IMR-90 (cell line): ENCODE measurements at places on chromosomes 13 and 19. TPM values are rescaled to one million over a fixed set of nuclear protein-coding genes. Genes with fewer than 3 reads are reported as not detected.

DNA sequence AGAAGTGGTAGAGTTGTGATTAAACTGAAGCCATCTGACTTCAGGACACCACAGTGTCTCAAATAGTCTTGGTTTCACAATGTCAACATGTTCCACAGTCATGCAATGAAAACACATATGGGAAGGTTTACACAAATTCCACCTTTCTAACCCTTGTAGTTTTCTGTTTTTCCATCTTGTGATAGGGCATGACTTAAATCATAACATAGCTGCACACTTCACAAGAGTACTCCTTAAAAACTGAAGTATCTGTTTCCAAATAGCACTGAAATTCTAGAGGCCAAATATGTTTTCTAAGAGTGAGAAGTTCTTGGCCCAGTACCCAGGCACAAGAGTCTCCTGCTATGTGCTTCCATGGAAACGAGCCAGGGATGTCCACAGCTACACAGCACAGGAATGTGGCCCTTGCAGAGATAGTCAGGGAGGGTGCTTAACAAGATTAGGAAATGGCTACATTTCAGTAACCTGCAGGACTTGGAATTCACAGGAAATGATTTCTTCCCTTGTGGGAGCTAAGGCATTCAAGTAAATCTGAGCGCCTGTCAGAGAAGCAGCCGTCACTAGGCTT is 269.1 kb downstream of the NDFIP2 start:
- DNase-seq = peak; percentile 97

- no peak for DNase-seq
Observed at GRCh38 chr13:98333486-98333885, 156.4 kb upstream of the RNF113B start.

DNA sequence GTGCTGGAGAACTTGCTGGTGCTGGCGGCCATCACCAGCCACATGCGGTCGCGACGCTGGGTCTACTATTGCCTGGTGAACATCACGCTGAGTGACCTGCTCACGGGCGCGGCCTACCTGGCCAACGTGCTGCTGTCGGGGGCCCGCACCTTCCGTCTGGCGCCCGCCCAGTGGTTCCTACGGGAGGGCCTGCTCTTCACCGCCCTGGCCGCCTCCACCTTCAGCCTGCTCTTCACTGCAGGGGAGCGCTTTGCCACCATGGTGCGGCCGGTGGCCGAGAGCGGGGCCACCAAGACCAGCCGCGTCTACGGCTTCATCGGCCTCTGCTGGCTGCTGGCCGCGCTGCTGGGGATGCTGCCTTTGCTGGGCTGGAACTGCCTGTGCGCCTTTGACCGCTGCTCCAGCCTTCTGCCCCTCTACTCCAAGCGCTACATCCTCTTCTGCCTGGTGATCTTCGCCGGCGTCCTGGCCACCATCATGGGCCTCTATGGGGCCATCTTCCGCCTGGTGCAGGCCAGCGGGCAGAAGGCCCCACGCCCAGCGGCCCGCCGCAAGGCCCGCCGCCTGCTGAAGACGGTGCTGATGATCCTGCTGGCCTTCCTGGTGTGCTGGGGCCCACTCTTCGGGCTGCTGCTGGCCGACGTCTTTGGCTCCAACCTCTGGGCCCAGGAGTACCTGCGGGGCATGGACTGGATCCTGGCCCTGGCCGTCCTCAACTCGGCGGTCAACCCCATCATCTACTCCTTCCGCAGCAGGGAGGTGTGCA is 587 bp downstream of the S1PR4 start:
- no peak for DNase-seq

DNA sequence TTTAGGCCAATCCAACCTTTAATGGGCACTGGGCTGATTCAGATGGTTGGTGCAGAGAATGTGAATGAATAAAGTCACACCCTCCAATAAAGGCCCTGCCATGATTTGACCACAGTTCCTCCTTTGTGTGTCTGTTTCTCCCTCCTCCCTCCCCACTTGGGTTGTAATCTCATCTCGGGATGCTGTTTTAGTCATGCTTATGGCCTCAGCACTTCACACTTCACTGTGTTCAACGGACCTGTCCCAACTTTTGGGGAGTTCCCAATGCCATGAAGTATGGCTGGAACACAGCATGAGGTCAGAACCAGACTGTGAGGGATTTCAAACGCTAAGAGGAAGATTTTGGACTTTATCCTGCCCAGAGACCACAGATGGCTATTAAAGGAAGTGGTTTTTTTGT is 5.6 kb upstream of the RAB8A start:
- DNase-seq = peak; percentile 53

GRCh38 chr13:29160862-29161261 is 340.7 kb downstream of the MTUS2 start:
- DNase-seq = no peak

GRCh38 chr13:29749401-29750182 is 100.8 kb downstream of the UBL3 start:
- DNase-seq = peak; percentile 84

DNA sequence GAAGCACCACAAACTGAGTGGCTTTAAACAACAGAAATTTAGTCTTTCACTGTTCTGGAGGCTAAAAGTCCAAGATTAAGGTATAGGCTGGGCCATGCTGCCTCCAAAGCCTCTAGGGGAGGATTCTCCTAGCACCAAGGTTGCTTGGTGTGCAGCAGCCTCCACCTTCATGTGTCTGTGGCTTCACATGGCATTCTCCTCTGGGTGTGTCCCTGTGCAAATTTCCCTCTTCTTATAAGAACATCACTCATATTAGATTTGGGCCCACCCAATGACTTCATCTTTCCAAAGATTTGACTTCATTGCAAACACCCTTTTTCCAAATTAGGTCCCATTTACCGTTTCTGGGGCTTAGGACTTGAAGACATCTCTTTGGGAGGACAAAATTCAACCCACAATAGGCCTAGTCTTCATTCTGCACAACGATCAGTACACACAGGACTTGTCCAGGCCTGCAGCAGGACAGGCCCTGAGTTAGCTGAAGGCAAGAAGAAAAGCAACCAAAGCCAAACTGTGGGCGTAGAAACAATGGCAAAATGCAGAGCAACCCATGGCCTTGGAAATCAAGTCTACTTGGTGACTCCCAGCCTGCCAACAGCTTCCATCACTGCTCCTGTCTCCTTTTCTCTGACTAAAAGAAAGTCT is 521.2 kb upstream of the NBEA start:
- DNase-seq = no peak

- no peak for DNase-seq
Observed at GRCh38 chr13:101746513-101746912, 294.0 kb downstream of the ITGBL1 start.

DNA sequence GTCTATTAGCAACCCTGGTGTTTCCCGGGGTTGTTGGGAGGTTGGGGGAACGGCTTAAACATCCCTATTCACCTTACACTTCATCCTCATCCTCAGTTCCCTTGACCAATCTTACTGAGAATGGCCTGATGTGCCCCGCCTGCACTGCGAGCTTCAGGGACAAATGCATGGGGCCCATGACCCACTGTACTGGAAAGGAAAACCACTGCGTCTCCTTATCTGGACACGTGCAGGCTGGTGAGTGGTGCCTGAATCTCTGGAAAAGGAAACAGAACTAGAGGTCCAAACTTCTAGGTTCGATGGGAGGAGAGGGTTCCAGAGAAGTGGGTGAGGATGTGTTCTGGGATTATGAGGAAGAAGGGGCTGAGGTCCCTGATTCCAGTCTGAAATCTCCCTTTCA is 5.9 kb downstream of the PINLYP start:
- no peak for DNase-seq

GRCh38 chr19:20444202-20444885 is 121.2 kb downstream of the ZNF737 start:
- DNase-seq = no peak

DNA sequence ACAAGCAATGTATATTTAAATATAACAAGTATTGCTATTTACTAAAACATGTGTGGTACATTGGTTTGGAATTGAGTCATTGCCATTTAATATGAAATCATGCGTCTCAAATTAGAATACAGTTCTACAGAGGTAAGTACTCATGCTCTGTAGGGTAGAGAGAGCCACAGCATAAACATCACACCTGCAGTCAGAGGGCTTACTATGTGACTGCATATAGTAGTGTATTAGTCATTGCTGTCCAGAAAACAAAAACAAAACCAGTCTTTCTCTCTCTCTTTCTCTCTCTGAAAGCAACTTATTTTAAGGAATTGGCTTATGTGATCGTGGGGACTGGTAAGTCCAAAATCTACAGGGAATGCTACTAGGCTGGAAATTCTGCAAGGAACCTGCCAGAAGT is 370.3 kb downstream of the GPC5 start:
- no peak for DNase-seq

DNA sequence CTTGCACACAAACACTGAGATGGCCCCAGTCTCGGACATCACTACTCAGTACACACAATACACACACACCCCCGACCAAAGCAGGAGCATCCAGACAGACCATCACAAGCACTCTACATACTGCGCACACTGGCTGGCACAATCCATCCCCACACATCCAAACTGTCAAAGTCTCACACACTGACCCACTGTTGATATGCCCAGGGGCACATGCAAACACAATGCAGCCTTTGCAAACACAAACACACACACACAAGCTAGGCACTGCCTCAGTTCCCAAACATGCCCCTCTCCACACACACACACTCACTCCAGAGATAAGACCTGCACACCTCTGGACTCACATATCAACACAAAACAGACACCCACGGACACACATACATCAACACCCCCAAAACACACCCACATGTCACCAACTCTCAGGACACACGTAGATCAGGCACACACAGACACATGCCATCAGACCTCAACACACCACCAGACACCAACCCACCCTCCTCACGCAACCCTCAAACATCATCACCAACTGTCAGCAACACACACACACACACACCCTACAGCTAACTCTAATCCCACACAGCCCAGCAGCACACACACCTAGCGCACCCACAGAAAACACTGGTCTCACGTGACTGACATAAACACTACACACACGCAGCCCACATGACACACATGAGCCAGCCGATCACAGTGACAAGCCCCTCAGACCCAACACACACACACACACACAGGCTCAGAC is 1.9 kb downstream of the BBC3 start:
- DNase-seq = peak; percentile 61

DNA sequence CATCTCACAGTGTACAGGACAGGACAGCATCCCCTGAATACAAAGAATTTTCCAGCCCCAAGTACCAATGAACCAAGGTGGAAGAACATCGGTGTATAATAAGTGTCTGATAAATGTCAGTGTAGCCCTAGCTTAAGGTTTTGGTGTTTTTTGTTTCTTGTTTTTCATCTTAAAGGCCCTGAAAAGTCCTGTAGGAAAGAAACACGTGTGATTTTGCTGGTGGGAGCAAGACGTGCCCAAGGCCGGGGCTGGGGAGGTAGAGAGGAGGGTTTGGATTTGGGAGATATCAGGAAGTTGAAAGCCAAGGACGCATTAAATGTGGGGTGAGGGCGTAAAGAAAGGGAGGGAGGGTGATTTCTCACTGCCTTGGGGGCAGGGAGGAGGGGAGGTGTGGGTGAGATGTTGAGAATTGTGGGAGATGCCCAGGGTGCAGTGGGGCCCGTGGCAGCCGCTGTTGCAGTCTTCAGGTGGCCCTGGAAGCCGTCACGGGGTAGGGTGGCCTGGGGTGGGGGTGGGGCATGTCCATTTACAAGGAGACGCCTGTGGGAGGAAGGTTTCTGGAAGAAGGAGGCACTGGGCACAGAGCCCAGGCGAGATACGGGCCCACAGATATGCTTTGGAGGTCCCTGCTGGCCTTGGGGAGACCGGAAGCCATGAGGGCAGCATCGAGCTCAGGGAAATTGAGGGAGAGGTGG is 6.7 kb downstream of the CAMSAP3 start:
- DNase-seq = no peak

DNA sequence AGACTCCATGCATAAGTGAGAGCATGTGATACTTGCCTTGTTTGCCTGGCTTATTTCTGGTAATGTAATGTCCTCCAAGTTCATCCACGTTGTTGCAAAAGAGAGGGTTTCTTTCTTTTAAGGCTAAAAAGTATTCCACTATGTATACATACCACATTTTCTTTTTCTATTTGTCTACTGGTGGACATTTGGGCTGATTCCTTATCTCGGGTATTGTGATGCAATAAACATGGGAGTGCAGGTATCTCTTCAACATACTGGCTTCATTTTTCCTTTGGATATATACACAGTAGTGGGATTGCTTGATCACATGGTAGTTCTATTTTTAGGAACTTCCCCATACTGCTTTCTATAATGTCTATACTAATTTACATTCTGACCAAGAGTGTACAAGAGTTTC is 49.6 kb upstream of the EBPL start:
- DNase-seq = no peak

GRCh38 chr19:7000333-7000732 is 20.9 kb downstream of the MBD3L2B start:
- DNase-seq = no peak

GRCh38 chr13:45224176-45224575 is 23.3 kb upstream of the KCTD4 start:
- DNase-seq = peak; percentile 55

DNA sequence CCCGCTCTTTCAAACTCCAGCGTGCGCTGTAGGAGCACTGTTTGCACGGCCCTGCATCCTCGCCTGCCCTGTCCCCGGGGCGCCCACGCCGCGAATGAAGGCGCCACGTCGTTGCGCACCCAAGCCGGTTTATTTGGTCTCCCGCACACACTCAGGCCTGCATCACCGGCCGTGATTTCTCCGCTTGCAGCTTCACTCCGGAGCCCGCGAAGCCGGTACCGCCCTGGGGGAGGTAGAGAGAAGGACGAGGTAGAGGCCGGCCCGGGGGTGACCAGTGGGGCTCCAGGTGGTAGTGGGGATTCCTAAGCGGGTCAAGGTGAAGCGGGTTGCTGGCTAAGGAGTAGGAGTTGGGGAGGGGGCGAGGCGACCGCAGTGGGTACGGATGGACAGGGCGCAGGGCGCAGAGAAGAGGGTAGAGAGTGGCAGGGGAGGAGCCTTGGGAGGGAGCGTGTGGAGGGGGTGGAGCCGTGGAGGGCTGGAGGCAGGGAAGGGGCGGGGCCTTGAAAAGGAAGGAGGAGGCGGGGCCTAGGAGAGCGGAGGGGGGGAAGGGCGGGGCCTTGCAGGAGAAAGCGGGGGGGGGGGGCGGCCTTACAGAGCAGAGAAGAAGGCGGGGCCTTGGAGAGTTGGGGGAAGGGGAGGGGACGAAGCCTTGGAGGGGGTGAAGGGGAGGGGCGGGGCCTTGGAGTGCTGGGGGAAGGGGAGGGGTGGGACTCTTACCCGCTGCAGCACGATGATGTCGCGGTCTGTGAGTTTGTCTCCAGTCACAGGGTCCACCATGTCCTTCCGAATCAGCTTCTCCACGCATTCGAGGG is 24.6 kb downstream of the NOSIP start:
- no peak for DNase-seq

ZNF221 gene
- 10.3 and 10.6 TPM in 2 replicates for total RNA-seq

PTPRH gene
- total RNA-seq = 1.7 and 3.4 TPM in 2 replicates

C19orf12 gene
- total RNA-seq = 16.3 and 19.2 TPM in 2 replicates

C19orf85 gene
- not detected in 2 replicates for total RNA-seq

FZR1 gene
- total RNA-seq = 21.5 and 24.4 TPM in 2 replicates

POU2F2 gene
- 0.54 and 0.56 TPM in 2 replicates for total RNA-seq

TMEM161A gene
- total RNA-seq = 11.1 TPM in 2 replicates

PPP1R15A gene
- 26.7 and 39.4 TPM in 2 replicates for total RNA-seq

F2RL3 gene
- total RNA-seq = not detected in 2 replicates

CEACAM7 gene
- not detected in 2 replicates for total RNA-seq

DACH1 gene
- total RNA-seq = not detected in 2 replicates
